Left hindlimb (tissue), 1 donor: ENCODE measurements at places on chromosomes 5 and 9.

GRCh38 chr5:20335978-20336377 is 348.0 kb upstream of the CDH18 start:
- DNase-seq, result no peak

DNA sequence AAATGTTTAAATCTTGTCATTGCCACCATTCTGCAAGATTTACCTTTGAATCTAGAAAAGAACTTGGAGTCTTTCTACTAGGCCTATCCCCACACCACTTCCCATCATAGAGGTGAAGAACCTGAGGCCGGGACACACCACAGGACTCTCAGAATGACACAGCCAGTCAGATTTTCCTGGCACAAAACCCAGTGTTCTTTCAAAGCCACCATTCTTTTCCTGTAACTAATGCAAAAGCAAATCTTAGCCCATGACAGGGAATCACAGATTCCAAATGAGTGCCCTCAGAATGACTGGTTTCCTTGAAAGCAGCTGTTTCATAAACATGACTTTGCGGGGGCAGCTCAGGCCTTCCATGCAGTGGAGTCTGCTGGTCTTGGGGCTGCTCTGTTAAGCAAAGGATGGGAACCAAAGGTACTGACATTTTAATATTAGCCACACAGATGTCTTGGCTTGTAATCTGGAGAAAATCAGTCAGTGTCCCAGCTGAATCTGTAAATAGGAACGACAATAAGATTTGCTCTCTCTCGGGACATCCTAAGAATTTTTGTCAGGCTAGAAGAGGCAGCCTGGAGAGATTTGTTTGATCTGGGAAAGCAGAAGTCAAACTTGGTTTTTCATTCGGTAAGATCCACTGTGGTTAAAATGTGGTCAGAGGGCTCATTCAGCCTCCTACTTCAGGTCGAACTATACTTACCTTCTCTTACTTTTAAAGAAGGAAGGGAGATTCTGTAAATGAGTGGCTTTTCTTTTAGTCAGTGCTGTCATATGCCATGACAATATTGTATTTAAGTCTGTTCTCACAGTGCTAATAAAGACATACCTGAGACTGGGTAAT is 115.1 kb downstream of the PALM2AKAP2 start:
- DNase-seq, result no peak

- DNase-seq, result no peak
Observed at GRCh38 chr5:77379558-77380061, 112.5 kb downstream of the WDR41 start.

DNA sequence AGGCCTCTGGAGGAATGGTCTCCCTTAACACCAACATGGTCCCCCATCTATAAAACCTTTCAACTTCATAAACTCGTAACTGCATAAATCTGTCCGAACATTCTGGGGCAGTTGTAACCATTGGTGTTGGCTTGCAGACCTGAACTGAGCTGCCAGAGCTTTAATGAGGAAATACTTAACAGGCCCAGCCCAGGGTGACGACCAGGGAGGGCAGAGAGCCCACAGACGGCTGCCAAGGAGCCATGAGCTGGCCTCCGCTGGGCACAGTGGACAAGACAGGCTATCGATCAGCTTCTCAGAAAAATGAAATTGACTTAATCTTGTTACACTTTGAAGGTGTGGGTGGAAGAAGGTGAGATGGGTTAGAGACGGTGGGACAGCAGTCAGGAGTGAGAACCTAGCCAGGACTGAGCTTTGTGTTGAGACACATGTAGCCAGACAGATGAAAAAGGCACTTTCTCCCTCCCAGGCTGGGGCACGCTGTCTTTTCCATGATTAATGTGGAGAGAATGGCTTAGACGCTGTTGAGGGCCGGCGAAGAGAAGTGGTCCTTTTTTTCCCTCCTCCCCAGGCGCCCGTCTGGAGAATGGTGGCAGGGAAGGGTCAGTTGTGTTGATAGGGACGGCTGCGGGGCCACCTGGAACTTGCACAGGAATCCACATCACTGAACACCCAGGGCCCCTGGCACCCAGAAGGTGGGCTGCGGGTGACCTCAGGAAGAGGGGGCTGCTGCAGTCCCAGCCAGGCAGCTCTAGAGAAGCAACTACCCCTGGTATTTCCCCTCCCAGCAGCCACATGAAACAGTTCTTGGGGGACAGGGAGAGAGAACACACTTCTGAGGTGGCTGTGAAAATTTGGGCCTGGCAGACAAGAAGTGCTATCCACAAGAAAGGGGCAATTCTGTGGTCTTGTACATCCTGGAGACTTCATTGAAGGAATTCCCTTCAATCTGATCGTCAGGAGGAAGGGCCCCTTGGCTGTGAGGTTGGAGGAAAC is 27.3 kb upstream of the TCOF1 start:
- DNase-seq, result peak; percentile 44

DNA sequence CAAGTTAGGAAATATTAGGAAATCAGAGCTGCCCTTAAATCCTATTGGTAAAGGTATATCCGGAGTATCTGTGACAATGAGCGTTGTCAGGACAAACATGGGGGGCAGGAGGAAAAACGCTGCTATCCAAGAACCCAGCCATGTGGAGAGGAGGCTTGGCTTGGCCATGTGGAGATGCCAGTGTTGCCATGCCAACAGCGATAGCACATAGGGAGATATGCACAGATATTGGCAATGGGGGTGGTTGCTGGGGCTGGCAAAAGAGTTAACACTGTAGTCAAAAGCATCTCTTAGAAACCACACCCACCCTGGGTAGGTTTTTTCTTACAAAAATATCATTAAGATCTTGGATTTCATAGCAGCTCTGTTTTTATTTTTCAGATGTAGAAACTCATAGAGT is 106.4 kb upstream of the ASTN2 start:
- DNase-seq, result no peak

DNA sequence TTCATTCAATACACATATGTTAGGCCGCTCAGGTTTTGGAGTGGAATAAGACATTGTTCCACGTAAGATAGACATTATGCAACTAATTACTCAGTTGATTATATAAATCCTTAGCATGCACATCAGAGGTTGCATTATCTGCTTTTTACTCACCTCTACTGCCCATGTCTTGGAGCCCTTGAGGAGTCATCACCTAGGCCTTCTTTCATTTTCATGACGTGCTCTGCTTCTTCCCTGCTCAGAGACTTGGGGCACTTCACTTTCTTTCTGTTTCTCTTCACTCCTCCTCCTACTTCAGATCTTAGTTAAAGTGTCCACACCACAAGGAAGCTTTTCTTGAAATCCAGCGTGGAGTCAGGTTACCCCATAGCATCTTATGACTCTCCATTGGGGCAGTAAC is 241.1 kb downstream of the TLR4 start:
- DNase-seq, result no peak

GRCh38 chr5:174514983-174515394 is 209.4 kb upstream of the MSX2 start:
- DNase-seq, result no peak

DNA sequence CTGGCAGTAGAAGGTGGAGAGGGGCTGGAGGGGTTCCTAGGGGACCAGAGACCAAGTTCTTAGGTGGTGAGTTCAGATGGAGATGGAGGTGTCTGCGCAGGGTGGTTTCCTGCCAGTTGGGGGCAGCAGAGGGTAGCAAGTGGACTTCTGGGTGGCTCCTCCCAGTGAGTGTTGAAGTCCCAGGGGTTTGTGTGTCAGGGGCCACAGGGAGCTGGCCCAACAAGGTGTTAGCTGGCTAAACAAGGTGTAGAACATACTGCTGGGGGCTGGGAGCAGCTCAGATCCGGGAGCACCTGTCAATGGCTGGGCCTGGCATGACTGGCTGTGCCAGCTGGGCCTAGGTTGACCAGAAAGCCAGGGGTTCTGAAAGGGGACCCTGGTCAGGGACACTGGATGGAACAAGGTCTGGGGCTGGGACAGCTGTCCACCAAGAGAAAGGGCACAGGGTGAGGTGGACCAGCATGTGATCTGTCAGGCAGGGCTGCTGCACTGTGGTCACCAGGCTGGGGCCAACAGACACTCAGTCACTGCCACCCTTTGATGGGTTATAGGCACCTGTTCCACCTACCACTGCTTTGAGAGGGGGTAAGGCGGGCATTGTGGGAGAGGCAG is 35.6 kb downstream of the DAB2IP start:
- DNase-seq, result peak; percentile 69

GRCh38 chr9:95570150-95570549 is 53.4 kb upstream of the PTCH1 start:
- DNase-seq, result no peak

GRCh38 chr5:14572836-14573235 is 8.8 kb upstream of the OTULINL start:
- no peak for DNase-seq

DNA sequence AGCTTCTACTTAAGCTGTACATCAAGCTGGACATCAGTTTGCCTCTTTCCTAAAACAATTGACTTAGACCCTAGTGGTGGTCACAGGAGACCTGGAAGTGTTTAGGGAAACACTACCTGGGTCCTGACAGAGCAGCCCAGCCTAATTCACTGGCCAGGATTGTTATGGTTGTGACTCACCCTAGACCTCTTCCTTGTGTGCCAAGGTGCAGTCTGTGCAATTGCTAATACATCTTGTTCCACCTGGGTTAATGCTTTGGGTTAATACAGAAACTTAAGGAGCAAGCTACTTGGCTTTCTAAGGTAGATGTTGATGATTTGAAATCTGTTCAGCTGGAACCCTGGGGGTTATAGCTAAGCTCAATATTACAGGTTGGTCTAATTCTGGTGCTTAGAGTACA is 48.7 kb upstream of the SLC46A2 start:
- no peak for DNase-seq

- no peak for DNase-seq
Observed at GRCh38 chr9:104810421-104811339, 46.8 kb downstream of the NIPSNAP3B start.

- no peak for DNase-seq
Observed at GRCh38 chr5:6567835-6568234, 65.0 kb downstream of the NSUN2 start.

- no peak for DNase-seq
Observed at GRCh38 chr9:82531795-82532194, 531.1 kb downstream of the RASEF start.

- no peak for DNase-seq
Observed at GRCh38 chr5:111752426-111752965, 4.5 kb downstream of the NREP start.

- no peak for DNase-seq
Observed at GRCh38 chr5:161258438-161258837, 288.1 kb downstream of the GABRB2 start.

DNA sequence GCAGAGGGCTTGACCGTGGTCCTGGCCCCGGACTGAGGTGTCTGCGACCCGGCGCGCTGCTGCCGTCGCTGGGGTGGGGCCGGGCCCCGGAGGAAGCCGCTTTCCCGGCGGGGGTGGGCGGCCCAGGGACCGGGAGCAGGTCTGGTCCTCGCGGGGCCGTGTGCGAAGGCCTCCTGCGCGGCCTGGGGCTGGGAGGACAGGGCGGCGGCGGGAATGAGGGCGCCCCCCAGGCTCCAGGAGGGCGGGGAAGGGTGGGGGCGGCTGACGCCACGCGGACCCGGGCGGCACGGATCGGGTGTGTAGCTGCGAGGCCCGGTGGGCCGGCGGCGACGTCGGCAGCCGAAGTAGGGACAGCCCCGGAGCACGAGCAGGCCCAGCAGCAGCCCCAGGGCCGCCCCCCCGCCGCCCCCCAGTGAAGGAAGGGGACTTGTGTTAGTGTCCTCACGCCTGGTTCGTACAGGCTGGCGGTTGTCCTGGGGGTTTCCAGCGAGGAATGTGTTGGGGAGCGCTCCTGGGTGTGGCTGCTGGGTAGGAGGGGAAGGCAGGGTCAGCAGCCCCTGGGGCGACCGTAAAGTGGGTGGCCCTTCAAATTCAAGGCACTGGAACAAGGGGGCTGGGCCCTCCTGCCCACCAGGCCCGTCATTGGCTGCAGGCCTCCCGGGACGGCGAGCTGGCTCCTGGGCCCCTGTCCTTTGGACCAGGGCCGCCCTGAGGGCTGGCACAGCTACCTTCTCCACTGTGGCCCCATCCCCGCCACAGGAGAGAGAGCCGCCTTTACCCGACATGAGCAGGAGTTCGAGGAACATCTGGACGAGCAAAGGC is 597 bp upstream of the TMEM250 start:
- peak; percentile 68 for DNase-seq

- DNase-seq, result no peak
Observed at GRCh38 chr5:153565822-153566221, 75.4 kb downstream of the GRIA1 start.

DNA sequence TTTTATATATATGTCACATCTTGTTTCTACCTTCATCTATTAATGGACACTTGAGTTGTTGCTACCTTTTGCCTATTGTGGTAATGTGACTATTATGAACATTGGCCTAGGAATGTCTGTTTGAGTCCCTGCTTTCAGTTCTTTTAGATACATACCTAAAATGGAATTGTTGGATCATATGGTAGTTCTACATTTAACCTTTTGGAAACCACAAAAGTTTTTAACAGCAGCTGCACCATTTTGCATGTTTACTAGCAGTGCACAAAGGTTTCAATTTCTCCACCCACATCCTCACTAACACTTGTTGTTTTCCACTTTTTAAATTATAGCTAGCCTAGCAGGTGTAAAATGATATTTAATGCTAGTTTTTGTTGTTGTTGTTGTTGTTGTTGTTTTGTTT is 88.4 kb downstream of the GALNT10 start:
- DNase-seq, result no peak

GRCh38 chr9:134371731-134372130 is 45.5 kb downstream of the RXRA start:
- no peak for DNase-seq

GRCh38 chr9:6686396-6686795 is 40.9 kb upstream of the GLDC start:
- no peak for DNase-seq

- no peak for DNase-seq
Observed at GRCh38 chr5:159345336-159345735, 15.0 kb upstream of the IL12B start.

DNA sequence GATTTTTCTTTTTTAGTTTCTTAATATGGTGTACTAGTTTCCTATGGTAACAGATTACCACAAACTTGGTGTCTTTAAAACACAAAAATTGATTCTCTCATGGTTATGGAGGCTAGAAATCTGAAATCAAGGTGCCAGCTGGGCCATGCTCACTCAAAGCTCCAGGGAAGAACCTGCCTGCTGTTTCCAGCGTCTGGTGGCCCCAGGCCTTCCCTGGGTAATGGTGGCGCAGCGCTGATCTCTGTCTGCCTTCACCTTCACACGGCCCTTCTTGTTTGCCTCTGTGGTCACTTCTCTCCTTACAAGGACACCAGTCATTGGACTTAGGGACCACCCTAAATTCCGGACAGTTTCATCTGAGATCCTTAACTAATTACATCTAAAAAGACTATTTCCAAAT is 70.5 kb upstream of the GFPT2 start:
- no peak for DNase-seq

DNA sequence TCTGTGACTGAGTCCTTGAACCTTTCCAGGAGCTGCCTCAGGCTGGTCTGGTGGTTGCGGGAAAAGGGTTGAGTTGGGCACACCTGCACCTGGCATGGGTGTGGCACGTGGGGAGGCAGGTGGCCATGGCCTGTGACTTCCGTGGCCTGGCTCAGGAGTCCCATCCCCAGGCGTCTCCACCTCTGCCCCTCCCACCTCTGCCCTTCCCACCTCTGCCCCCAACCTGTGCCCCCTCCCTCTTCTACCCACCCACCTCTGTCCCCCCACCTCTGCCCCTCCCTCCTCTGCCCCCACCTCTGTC is 1.9 kb upstream of the QRFP start:
- no peak for DNase-seq

- no peak for DNase-seq
Observed at GRCh38 chr5:142506046-142506445, 179.8 kb downstream of the FGF1 start.
